Natural killer cell treated with Interleukin-12 subunit alpha and Interleukin-12 subunit beta and Interleukin-15 and Interleukin-18, amount 100 ng/mL, for 72 hours (primary cell): ENCODE measurements at places on chromosomes 7 and 10. TPM values are rescaled to one million over a fixed set of nuclear protein-coding genes. Genes with fewer than 3 reads are reported as not detected.

Gene KLF14
- not detected for total RNA-seq

Gene CALML5
- total RNA-seq, result not detected

Gene SPOCK2
- total RNA-seq, result 25.9 TPM

Gene CPXM2
- total RNA-seq, result not detected

Gene PRTFDC1
- total RNA-seq, result not detected

Gene RAB19
- total RNA-seq, result 1.9 TPM

Gene CYP2C18
- total RNA-seq, result not detected

Gene C10orf62
- not detected for total RNA-seq

Gene SKIDA1
- not detected for total RNA-seq

Gene ZNF786
- 7.8 TPM for total RNA-seq

Gene TRIM50
- total RNA-seq, result not detected

Gene ZNF655
- total RNA-seq, result 115 TPM

Gene DENND10
- 57.7 TPM for total RNA-seq

DNA sequence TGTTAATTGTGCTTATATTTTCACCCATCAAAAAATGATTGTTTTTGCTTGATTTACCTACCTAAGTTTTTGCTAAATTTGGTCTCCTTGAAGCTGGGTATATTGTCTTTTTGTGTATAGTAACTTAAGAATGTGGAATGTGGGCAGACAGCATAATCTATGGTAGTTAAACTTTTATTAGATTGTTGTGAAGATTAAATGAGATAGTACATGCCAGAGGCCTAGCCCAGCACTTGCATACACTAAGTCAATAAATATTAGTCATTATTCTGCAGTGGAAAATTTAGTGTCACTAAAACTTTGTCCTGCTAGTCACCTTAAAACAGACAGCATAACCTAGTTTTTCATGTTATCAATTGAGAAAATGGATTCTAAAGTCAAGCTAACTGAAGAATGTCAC, 19.3 kb upstream of the RPA3 start:
- no peak for DNase-seq

DNA sequence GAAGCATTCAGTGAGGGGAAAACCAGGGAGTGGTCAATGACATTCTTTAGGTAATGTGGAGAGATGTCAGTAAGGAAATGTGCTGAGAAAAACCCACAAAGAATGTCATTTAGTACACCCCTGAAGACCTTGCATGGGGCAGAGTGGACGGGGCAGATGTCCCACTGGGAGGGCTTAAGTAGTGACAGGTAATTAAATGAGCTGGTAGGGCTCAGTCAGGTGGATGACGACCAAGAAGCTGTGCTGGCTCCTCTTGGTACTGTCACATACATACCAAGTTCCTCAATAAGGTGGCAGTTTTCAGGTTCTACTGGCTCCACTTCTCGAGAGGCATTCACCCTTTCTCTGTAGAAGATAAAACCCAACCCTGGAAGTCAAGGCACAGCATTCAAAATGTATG, 1.8 kb downstream of the PON3 start:
- no peak for DNase-seq

- DNase-seq, result no peak
These were observed 42.8 kb upstream of the GNA12 start for GRCh38 chr7:2886900-2887299.

GRCh38 chr7:151249732-151250072, 1.2 kb upstream of the SMARCD3 start:
- DNase-seq, result no peak

DNA sequence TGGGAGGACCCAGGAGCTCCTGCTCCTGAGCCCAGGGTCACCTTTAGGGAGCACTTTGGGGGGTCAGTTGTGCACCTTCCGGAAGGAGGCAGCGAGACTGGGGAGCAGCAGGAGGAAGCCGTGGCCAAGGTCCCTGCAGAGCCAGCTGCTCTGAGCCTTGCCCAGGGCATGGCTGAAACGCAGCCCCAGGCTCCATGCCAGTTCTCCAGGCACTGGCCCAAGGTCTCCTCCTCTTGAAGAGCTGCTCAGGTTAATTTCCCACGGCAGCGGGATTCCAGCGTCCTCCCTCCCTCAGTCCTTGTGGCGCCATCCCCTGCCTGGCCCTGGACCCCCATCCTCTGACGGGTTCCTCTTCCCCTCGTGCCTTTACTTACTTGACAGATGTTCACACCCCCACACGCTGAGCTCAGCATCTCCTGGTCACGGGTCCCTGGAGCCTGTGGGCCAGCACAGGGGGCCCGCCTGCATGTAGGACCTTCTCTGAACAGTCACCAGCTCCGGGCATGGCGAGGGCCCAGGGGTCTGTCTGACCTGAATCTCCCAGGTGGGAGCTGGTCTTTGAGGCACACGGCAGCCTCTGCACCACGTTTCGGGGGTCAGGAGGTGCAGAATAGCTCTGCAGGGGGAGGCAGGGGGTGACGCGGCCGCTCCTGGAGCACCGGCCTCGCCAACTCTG, 16.7 kb upstream of the CFAP46 start:
- no peak for DNase-seq

GRCh38 chr10:17464545-17464944, 10.2 kb upstream of the ST8SIA6 start:
- DNase-seq, result no peak

- no peak for DNase-seq
These were observed 346.8 kb downstream of the TCERG1L start for GRCh38 chr10:130964771-130965170.

DNA sequence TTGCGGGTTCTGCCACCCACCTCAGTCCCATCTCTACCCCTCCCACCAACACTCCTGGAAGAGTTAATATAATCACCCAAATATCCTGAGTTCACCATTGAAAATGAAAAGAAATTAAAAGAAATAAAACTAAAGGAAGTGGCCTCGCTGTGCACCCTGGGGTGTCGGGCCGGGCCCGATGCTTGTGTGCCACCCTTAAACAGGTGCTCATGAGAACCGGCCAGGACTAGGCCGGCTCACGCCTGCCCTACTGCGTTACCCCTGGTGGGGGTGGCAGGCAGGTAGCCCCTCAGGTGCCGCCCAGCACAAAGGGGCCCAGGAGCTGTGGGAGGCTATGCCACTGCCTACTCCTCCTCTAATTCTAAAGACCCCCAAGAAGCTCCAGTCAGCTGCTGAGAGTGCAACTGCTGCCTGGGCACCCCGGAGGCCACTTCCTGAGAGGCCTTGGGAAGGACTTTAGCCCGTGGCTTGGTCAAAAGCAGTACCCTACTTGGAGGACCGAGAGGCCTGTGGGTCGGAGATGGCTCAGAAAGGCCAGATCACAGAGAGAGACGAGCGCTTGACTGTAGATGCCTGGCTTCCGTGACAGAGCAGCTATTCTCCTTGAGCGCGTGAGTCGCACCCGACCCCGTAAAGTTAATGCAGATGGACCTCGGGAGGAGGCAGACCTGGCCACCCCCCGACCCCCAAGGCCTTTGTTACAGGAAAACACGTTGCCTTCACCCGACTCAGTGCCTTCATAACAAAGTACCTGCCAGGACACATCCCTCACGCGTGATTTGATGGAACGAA, 51.0 kb upstream of the PPP2R2D start:
- DNase-seq, result no peak

DNA sequence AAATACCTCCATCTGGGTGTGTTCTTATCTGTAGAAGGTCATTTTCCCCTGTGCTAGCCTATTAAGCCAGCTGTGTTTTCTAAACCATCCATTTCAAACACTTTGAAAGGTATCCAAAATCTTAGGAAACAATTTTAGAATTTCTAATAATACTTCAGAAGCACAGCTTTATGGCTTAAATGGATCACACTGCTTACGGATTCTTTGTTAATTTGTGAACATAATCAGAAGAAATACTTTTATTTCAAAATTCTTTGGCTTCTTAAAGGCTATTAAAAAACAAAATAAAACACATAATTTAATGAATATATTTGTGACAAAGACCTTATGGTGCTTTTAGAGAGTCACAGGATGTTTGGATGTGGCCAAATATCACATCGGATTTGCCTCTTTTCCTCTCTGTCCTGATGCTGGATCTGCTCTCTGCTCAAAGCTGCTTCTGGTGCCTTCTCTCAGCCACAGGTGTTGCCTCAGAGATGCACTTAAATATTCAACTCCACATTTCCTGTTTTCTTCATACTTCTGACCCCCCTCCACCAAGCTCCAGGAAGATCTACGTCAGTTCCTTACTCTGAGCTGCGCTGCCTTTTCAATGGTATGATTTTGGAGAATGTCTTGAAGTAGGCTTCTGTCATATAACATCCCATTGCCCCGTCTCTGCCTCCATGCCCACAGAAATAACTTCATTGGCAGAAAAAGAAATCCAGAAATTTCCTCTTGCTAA, 230.6 kb downstream of the MLLT10 start:
- no peak for DNase-seq

DNA sequence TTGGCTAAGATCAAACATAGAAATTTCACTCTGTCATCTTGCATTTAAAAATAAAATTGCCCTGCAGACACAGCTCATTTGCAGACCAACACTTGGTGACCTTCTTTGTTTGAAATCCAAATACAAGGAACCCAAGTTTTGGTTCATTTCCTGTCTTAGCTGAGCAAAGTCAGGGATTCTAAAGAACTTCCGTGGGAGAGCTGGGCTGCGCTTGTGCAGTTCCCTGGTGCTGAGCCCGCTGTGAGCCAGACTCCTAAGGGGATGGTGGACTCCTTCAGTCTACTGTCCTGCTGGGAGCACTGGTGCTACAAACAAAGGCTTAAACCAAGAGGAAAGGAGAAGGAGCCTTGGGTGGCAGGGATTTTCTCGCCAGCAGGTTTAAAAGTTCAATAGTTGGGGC, 60.0 kb downstream of the MYOF start:
- no peak for DNase-seq

- no peak for DNase-seq
These were observed 3.9 kb downstream of the MYL10 start for GRCh38 chr7:101625031-101625791.

GRCh38 chr10:14186245-14186644, 144.5 kb downstream of the FRMD4A start:
- DNase-seq, result no peak

- no peak for DNase-seq
These were observed 330.6 kb downstream of the PTPRN2 start for GRCh38 chr7:158257001-158257400.

DNA sequence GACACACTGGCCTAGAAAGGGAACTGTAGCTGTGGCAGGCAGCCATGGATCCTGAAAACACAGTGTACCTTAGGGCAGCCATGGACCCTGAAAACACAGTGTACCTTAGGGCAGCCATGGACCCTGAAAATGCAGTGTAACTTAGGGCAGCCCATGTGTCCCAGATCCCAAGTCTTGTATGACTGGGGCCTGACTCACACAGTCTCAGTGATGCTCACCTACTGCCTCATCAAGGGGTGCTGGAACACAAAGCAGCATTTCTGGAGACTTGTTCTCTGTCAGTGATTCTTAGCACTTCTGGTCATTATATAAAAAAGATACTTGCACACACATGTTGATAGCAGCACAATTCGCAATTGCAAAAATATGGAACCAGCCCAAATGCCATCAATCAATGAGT, 70.2 kb upstream of the LAMB4 start:
- no peak for DNase-seq

- no peak for DNase-seq
These were observed 61.2 kb downstream of the EMX2 start for GRCh38 chr10:117603726-117604125.

DNA sequence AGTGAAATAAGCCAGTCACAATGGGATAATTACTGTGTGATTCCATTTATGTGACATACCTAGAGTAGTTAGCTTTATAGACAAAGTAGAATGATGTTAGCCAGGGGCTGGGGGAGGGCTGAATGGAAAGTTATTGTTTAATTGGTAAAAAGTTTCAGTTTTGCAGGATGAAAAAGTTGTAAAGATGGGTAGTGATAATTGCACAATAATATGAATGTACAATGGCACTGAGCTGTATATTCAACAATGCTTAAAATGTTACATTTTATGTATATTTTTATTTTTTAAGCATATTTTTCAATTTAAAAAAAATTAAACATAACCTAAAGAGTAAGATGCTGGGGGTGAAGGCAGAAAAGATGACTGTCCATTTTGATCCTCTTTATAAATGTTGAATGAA, 216.1 kb upstream of the KAT6B start:
- DNase-seq, result no peak

GRCh38 chr7:158568974-158569857, 18.4 kb downstream of the PTPRN2 start:
- DNase-seq, result peak; percentile 26
